HFFc6 (cell line): ENCODE measurements at places on chromosomes 5 and 9.
A peak's percentile ranks its signal among the peaks of the same experiment; 100 is the strongest.

DNA sequence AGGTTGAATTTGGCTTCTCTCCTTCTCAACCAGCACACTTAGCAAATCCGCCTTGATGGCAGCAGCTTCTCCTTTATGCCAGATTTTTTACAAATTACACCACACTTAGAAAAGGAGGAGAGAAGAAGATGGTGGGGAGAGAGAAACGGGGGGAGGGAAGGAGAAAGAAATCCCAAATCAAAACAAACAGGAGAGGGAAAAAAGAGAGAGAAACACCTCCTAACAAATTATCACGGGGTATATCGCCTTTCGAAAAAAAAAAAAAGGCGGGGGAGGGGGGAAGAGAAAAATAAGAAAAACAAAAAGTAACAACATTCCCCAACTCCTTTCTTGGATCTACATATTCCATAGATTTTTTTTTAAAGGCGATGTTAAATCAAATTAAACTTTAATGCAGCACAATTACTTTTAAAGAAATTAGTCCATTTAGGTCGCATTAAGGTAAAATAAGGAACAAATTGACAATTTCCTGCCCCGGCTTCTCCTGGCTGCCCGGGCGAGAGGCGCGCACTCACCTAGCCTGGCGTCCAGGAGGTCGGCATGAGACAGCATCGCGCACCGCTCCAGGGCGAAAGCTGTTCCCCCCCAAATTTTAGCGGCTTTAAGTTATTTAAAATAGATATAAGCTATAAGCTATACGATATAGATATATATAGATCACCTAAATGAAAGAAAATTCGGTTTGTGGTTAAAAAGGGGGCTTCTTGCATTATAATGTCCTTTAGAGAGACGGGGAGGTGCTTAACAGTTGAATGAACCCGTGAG, at the start of gene OTP:
OTP (minus strand) TSS at position 716 of the 765 bp plus-strand sequence; CDS start at position 552, 164 bp downstream.
- H3K36me3 ChIP-seq = peaks cover 10% of the 10 kb centered on the region; the same call in 1 of the 2 replicates
- peaks cover 56% of the 10 kb centered on the region for H3K27me3 ChIP-seq
- no peak for DNase-seq
- peaks cover 7% of the 10 kb centered on the region; the same call in 1 of the 2 replicates for H3K4me1 ChIP-seq
- no peak within 1 kb of the TSS for H3K27ac ChIP-seq
- peak within 1 kb of the TSS; percentile 4; the same call in 1 of the 2 replicates for H3K4me3 ChIP-seq

DNA sequence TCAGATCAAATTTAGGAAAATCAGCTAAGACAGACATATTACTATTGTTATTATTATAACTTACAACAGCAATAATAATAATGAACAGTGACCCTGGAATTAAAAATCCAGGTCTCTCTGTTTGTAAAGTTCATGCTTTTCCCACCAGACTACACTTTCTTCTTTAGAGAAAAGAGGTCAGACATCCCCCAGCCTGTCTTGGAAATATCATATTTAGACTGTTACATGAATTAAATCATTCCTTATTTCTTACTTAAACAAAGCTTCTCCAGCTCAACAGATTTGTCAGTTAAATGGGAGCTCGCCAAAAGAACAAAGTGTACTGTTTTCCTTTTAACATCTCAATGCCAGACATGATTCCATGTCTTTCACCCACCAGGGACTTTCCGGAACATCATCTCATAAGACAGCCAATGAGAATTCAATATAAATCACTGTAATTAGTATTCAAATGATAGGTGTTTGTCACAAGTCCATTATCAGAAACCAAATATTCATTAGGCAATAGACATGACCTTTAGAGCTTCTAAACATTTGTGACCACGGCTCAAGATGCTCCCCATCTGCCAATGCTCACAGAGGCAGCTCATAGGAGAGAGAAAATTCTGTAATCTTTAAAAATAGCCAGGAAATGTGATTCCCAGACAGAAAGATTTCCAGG, 351.9 kb downstream of the ENC1 start:
- H3K4me3 ChIP-seq = no peak overlapping the region
- peaks cover 25% of the 10 kb centered on the region for H3K4me1 ChIP-seq
- peaks cover 7% of the 10 kb centered on the region for H3K27me3 ChIP-seq
- no peaks in the 10 kb centered on the region for H3K36me3 ChIP-seq
- H3K27ac ChIP-seq = no peak overlapping the region

DNA sequence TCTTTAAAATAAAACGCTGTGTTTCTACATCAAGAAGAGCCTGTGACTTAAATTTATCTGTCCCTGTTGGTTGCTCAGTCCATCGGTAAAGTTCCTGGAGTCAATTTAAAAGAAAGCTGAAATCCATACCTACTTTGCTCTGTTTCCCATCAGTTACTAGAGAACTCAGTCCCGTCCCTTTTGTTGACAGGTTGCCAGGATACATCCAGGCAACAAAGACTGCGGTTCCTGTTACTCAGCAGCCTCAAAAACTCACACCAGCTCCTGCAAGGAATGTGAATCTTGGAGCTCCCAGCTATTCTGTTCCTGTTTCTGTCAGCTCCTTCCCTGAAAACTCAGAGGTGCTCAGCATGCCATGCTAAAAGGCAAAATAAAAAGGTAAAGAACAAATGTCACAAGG, at the start of gene ZNF474:
ZNF474 (plus strand) TSS at position 241 of the 400 bp plus-strand sequence. CDS start 22,445 bp downstream, outside the sequence.
- peaks cover 47% of the 10 kb centered on the region for H3K4me1 ChIP-seq
- peak within 1 kb of the TSS; percentile 95 for H3K27ac ChIP-seq
- H3K36me3 ChIP-seq = no peaks in the 10 kb centered on the region
- DNase-seq = peak; percentile 98
- peak within 1 kb of the TSS; percentile 58 for H3K4me3 ChIP-seq

DNA sequence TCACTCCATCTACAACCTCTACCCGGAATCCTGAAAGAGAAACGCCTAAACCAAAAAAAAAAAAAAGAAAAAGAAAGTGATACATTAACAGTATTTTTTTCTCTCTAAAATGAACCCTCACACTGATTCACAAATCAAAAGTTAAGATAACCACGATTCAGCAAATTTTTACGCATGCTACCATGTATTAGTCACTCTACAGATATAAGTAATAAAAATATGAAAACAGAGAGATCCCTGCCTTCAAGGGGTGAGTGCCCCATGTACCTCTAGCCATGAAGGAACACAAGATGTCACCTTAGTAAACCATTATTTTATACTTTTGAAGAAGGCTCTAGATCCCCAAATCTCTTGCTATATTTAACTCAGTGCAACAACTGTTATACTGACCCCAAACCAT, 33.4 kb downstream of the CEMIP2 start:
- no peak for DNase-seq
- no peak overlapping the region for H3K4me3 ChIP-seq
- no peaks in the 10 kb centered on the region; the same call in 1 of the 2 replicates for H3K27me3 ChIP-seq
- peak overlapping the region; percentile 14; the same call in 1 of the 2 replicates for H3K27ac ChIP-seq
- H3K36me3 ChIP-seq = peaks cover 76% of the 10 kb centered on the region

DNA sequence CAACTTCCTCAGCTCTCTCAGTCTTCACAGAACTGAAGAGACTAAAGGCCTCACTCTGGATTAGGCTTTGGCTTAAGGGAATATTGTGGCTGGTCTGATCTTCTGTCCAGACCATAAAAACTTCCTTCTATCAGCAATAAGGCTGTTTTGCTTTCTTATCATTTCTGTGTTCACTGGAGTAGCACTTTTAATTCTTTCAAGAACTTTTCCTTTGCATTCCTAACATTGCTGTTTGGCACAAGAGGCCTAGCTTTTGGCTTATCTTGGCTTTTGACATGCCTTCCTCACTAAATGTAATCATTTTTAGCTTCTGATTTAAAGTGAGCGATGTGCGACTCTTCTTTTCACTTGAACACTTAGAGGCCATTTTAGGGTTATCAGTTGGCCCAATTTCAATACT, 88.7 kb upstream of the ACOT12 start:
- no peak overlapping the region for H3K27ac ChIP-seq
- no peak overlapping the region for H3K4me3 ChIP-seq
- H3K4me1 ChIP-seq = no peaks in the 10 kb centered on the region
- no peaks in the 10 kb centered on the region for H3K27me3 ChIP-seq

DNA sequence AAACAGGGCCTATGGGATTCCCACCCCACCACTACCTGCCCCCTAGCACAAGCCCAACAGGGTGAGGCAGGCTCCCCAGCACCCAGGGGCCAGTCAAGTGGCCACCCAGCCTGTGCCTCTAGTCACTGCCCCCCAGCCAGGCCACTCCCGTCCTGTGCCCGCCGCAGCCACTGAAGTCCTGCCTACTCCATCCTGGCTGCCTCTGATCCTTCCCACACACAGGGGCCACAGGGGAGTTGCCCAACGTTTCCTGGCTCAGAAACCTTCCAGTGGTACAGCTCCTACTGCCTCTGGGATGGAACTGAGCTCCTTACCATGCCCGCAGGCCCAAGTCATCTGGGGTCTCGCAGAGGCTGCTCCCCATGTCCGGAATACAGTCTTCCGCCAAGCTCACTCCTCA, 70.2 kb upstream of the STXBP1 start:
- H3K4me1 ChIP-seq = peaks cover 96% of the 10 kb centered on the region
- H3K27me3 ChIP-seq = no peaks in the 10 kb centered on the region; the same call in 1 of the 2 replicates
- H3K4me3 ChIP-seq = peak overlapping the region; percentile 36
- peaks cover 23% of the 10 kb centered on the region for H3K36me3 ChIP-seq
- DNase-seq = no peak

GRCh38 chr5:50663636-50664035, 2.8 kb upstream of the PARP8 start:
- H3K36me3 ChIP-seq = no peaks in the 10 kb centered on the region
- peaks cover 12% of the 10 kb centered on the region for H3K4me1 ChIP-seq
- peaks cover 7% of the 10 kb centered on the region for H3K27me3 ChIP-seq

DNA sequence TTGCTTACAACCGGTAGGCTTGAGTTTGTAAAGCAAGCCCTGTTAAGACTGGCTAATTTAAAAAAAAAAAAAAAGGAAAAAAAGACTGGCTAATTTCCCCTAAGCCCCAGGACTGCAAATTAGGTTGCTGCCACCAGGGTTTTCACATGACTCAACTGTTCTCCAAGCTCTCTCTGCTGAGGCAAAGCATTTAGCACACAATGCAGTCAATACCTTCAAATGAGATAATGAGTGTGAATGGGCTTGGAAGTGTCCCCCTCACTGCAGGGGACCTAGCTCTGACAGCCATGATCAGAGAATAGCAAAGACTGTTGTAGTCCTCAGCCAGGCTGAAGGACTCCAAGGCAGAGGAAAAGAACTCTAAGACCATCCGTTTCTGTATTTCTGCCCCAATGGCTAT, 42.8 kb upstream of the ZSWIM6 start:
- no peak overlapping the region for H3K4me3 ChIP-seq
- H3K27ac ChIP-seq = no peak overlapping the region
- no peak for DNase-seq
- H3K4me1 ChIP-seq = peaks cover 49% of the 10 kb centered on the region
- peaks cover 20% of the 10 kb centered on the region; the same call in 1 of the 2 replicates for H3K36me3 ChIP-seq

- H3K4me3 ChIP-seq = no peak overlapping the region
- H3K27me3 ChIP-seq = peaks cover 2% of the 10 kb centered on the region; the same call in 1 of the 2 replicates
Measured at GRCh38 chr9:89185980-89186379, 7.4 kb upstream of the SHC3 start.

DNA sequence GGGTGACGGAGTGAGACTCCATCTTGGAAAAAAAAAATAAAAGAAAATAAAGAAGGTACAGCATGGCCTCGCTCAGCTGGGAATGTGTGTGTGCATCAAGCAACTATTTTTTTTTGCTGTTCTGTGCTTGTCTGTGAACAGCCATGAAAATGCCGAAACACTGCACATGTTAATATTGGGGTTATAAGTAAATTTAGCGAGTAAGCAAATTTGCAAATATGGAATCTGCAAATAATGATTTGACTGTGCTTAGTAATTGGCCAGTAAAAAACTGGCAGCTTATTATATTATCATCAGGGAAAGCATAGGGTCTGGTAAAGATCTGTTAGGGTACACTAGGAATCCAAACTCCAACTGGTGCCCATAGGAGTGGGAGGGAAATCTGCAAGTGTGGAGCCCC, 278.1 kb upstream of the KLF4 start:
- no peak for DNase-seq
- H3K27me3 ChIP-seq = peaks cover 3% of the 10 kb centered on the region; the same call in 1 of the 2 replicates
- no peak overlapping the region for H3K4me3 ChIP-seq
- H3K36me3 ChIP-seq = no peaks in the 10 kb centered on the region
- H3K4me1 ChIP-seq = no peaks in the 10 kb centered on the region

- no peak overlapping the region for H3K27ac ChIP-seq
- no peak overlapping the region for H3K4me3 ChIP-seq
- H3K36me3 ChIP-seq = no peaks in the 10 kb centered on the region
- DNase-seq = no peak
- H3K27me3 ChIP-seq = peaks cover 18% of the 10 kb centered on the region
Measured at GRCh38 chr9:4590430-4591122, 71.5 kb upstream of the PLPP6 start.

GRCh38 chr5:97548739-97549080, 365.7 kb upstream of the RIOK2 start:
- H3K4me1 ChIP-seq = peaks cover 38% of the 10 kb centered on the region
- no peak for DNase-seq
- no peak overlapping the region for H3K4me3 ChIP-seq

GRCh38 chr5:34042321-34042720, 692 bp downstream of the C1QTNF3 start:
- H3K27me3 ChIP-seq = no peaks in the 10 kb centered on the region; the same call in none of the 2 replicates
- H3K4me1 ChIP-seq = peaks cover 33% of the 10 kb centered on the region
- H3K36me3 ChIP-seq = peaks cover 4% of the 10 kb centered on the region
- no peak overlapping the region for H3K27ac ChIP-seq
- DNase-seq = no peak

DNA sequence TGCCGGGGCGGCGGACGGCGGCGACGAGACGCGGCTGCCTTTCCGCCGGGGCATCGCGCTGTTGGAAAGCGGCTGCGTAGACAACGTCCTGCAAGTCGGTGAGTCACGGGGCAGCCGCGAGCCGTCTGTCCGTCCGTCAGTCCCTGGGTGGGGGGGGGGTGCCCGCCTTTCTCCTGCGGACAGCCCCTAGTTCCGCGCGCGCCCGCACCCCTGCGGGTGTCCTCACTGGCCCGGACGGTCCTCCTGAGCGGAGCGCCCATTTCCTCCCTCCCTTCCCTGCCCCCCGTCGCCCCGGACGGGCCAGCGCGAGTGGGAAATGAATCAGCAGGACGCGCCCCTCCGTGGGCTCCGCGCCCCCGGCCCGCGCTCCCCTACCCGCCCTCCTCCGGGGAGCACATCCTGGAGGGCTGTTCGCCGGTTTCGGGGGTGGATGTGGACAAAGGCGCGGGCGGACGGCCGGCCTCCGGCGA, 828 bp downstream of the ZSWIM6 start:
- H3K27ac ChIP-seq = peak overlapping the region; percentile 75
- peak; percentile 52 for DNase-seq
- H3K4me1 ChIP-seq = peaks cover 51% of the 10 kb centered on the region
- H3K27me3 ChIP-seq = no peaks in the 10 kb centered on the region; the same call in 1 of the 2 replicates
- peak overlapping the region; percentile 92 for H3K4me3 ChIP-seq

DNA sequence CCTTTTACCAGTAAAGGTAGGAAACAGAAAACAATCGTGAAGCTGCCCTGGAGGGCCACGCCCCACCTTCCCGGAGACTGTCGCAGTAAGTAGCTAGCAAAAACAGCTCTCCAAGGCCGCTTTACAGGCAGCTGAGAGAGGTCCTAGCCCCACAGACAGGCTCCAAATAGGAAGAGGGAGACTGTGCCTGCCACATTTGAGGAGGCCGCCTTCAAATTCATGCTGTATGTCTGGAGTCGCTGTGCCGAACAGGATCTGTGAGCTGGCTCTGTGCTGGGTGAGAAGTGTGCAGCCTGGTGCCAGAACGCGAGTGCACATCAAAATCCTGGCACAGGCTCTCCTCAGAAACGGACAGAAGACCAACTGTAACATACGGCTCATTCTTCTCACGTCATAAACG, 582.2 kb downstream of the CETN3 start:
- no peaks in the 10 kb centered on the region; the same call in 1 of the 2 replicates for H3K27me3 ChIP-seq
- no peak overlapping the region for H3K27ac ChIP-seq
- no peaks in the 10 kb centered on the region for H3K36me3 ChIP-seq
- H3K4me3 ChIP-seq = peak overlapping the region; percentile 15; the same call in 1 of the 2 replicates

GRCh38 chr9:84271921-84272556, 68.5 kb downstream of the SLC28A3 start:
- no peak for DNase-seq
- H3K36me3 ChIP-seq = no peaks in the 10 kb centered on the region
